ENCODE measurements at places on chromosomes 13 and 19.

- no peak for DNase-seq
Observed at GRCh38 chr13:31765138-31765785, 25.9 kb downstream of the RXFP2 start.

- no peak for DNase-seq
Observed at GRCh38 chr19:15576526-15577156, 38.4 kb upstream of the CYP4F8 start.

DNA sequence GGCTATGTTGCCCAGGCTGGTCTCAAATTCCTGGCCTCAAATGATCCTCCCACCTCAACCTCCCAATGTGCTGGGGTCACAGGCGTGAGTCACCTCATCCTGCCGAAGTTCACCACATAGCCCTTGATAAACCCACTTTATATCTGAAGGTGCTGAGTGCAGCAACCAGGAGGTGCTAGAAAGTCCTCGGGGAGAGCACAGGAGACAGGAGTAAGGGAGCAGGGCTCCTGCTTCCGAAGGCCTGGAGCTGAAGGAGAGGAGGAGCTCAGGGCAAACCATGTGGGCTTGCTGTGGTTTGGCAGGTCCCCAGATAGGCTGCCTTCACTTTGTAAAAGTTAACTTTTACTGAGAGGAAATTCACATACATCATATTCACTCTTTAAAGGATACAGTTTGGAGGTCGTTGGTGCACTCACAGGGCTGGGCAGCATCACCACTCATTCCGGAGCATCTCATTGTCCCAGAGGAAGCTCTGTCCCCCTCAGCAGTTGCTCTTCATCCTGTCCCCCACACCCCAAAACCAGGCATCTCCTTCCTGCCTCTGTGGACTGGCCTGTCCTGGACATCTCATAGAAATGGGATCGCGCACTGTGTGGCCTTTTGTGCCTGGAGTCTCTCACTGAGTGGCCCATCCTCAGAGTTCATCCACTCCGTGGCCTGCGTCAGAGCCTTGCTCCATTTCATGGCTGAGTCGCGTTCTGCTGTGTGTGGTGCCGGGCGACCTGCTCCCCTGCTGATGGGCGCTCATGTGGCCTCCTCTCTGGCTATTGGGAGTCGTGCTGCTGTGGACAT, 49.5 kb downstream of the KDM4B start:
- no peak for DNase-seq

DNA sequence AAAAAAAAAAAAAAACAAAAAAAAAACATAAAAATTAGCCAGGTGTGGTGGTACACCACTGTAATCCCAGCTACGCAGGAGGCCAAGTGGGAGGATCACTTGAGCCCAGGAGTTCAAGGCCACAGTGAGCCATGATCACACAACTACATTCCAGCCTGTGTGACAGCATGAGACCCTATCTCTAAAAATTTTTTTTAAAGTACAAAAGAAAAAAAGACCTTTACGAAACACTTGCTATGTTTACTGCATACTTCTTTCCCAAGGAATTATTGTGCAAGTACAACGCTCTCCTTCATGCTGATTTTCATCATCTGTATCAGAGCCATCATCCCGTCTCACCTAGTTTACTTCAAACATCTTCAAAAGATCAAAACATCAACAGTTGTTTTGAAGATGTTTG, 28.6 kb upstream of the ZNF780A start:
- no peak for DNase-seq

GRCh38 chr13:35530581-35530980, 54.1 kb upstream of the MAB21L1 start:
- no peak for DNase-seq

GRCh38 chr13:110915874-110916206, 971 bp upstream of the ANKRD10 start:
- DNase-seq, result no peak

DNA sequence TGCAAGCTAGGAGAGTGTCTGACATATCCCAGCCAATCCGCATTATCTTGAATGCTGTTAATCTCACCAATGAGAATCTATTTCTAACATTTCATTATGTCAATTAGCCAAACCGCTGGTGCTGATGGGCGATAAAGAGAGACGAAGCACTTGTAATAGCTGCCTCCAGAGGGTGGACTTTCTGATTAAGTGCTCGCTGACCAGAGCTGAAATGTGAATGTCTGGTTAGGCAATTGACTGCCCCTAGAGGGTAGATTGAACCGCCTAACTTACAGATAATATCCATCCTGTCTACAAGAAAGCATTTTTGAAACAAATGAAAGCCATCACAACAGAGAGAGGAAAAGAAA, 552 bp upstream of the GRWD1 start:
- DNase-seq, result no peak

DNA sequence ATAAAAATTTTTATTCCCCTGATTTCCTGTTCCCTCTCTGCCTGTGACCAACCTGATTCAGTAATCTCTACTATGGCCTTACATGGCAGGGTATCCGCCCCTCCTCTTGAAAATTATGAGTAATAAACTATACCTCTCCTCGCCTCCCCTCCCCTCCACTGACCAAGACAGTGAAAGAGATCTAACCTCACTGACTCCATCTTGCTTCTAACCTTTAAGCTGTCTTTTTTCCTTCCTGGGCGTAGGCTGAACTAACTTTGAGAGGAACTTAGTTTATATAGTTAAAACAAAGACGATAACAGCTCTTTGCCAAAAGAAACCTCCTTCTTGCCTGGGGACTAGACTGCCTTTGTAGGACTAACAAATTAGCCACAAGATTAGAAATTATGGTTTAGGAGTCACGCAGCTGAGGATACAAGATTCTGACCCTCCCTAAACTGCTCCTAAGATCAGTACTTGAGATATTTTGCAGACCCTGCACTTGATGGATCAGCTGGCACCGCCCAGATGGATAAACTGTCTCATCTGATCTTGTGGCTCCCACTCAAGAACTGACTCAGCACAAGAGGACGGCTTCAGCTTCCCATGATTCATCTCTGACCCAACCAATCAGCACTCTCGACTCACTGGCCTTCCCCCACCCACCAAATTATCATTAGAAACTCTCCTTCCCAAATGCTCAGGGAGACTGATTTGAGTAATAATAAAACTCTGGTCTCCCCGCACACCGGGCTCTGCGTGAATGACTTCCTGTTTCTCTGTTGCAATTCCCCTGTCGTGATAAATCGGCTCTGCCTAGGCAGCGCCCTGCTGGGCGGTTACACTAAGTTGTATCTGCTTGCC, 187.1 kb downstream of the TDRD3 start:
- DNase-seq, result no peak

GRCh38 chr13:71602344-71602743, 264.7 kb downstream of the DACH1 start:
- no peak for DNase-seq

- DNase-seq, result peak; percentile 63
Observed at GRCh38 chr19:2507109-2507508, 31.2 kb downstream of the GADD45B start.

GRCh38 chr13:60348097-60348496, 48.9 kb upstream of the TDRD3 start:
- DNase-seq, result no peak

DNA sequence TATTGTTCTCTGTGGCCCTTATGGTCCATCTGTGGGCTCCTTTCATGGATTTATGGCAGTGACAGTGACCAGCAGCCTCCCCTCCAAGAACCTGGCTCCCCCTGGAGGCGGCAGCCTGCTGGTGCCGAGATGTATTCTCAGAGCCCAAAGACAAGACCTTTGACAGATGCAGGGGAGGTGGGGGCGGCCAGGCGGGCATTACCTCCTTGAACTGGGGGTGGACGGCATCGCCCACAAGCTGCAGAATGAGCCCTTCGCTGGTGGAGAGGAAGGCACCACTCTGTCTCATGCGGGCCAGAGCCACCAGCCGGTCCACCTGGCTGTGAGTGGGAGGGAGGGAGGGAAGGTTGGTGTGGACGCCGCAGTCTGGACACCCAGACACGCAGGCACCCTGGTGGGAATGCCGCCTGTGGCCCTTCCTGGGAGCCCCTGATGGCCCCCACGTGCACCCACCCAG, 6.6 kb downstream of the ISOC2 start:
- no peak for DNase-seq

GRCh38 chr19:39277598-39277997, 9.4 kb downstream of the IFNL2 start:
- no peak for DNase-seq

DNA sequence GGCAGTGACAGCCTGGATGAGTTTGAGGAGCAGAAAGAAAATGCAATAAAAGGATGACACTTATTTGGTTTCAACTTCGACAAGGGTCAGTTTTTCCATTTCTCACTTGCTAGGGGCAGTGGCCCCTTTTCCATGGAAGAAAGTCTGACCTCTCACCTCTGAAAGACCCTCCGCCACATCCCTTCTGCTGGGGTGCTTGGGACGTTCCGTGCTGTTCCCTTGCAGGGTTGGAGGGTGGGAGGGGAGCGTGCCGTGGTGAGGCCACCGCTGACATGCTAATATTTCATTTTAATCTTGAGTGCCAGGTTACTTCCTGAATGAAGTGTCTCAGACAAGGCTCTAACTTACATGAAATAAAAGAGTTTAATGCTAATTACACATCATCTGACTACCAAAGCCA, 5.2 kb upstream of the ZNF536 start:
- DNase-seq, result no peak

DNA sequence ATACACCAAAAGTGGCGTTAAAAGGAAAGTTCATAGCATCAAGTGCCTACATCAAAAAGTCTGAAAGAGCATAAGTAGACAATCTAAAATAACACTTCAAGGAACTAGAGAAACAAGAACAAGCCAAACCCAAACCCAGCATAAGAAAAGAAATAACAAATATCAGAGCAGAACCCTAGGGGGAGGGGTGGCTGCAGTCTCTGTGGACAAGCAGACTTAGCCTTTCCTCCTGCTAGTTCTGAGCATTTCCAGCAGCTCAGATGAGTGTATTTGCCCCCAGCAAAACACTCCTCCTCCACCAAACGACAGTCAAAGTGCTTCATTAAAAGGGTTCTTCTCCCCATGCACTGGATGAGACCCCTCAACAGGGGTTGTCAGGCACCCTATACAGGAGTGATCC, 7.1 kb upstream of the ZNF90 start:
- DNase-seq, result no peak

DNA sequence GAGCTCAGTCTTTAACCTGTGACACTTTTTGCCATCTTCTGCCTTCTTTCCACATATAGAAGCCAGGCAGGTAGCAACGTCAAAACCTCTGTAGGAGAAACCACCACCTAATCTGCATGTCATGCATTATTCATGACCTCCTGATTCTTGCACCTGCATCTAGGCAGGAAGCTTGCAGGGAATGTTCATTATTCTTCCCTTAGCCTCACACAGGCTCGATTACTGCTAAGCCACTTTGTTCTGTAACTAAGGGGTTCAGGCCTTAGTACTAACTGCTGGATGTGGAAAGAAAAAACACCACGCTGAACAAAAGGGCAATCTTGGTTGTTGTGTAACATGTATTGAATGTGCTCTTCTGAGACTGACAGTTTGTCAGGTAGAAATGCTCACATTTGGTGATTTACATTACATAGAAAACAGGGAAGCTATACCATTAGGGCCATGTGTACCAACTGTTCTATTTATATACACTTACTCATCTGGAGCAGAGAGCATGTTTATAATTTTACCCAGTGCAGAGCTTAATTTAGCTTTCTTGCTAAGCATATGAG, 366.9 kb downstream of the KLF12 start:
- no peak for DNase-seq
